ENCODE measurements at places on chromosomes 4 and X.

DNA sequence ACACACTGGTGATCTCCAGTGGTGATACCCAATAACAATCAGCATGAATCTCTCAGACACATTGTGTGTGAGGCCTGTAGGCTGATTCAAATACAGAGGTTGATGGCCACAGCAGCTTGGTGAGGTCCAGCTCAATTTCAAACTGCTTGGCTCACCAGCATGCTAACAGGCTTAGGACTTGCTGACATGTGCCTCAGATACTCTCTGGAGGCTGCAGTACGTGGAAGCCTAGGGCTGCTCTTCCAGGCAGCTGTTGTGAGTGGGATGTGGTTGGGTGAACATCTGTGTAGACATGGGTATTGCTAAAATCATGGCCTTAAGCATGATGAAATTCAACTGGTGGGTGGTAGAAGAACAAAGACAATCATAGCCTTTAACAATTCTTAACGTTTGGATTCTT, 4.3 kb downstream of the CXCL9 start:
- no peak for DNase-seq

DNA sequence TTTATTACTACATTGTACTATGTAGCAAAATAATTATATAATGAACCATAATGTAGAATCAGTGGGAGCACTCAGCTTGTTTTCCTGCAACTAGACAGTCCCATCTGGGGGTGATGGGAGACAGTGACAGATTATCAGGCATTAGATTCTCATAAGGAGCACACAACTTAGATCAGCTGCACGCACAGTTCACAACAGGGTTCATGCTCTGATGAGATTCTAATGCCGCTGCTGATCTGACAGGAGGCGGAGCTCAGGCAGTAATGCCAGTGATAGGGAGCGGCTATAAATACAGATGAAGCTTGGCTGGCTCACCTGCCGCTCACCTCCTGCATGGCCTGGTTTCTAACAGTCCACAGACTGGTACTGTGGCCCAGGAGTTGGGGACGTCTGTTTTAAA, 199.2 kb downstream of the MAB21L2 start:
- no peak for DNase-seq

GRCh38 chrX:790041-790506, 159.5 kb downstream of the SHOX start:
- no peak for DNase-seq

DNA sequence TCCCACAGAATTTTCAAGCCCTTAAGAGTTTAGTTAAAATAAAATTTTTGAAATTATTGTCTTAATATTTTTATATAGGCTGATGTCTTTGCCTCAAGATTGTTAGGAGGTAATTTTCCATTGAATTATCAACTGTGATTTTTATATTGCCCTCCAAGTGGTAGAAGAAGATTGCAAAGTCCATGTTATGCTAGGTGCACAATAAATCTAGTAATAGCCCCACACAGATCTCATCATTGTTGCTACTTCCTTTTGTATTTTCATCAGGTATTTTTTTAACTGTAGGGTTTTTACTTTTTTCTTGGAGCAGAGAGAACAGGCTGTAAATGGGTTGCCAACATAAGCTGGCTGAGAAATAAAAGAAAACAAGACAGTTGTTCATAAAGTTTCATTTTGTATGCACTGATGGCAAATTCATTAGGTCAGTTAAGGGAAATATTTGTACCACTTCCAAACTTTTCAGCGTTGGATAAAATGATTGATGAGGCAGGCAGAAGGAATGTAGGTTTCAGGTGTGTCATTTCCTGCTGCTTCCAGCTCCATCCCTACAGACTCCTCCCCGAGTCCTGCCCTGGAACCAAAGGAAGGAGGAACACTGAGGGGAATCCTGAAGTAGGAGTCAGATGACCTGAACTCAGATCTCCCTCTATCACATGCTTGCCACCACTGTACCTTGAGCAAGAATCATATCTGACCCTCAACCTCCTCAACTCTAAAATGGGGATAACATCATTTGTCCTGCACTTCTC, 105.5 kb downstream of the PRRG1 start:
- DNase-seq = no peak

DNA sequence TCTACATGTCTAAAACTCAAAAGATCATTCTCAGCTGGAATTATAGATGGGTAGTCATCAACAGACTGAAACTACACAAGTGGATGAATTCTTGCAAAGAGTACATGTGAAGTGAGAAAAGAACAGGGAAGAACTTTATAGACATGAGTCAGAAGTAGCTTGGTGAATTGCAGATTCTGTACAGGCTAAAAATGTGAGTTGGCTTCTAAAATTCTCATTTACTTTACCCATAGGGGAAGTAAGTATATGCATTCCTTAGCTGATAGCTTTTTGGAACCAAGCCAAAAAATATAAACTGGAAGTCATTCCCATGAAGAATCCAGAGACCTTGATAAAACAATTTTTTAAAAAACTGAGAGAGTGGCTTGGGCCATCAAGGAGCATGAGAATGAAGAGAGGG, 584.2 kb upstream of the FTHL17 start:
- DNase-seq = no peak

DNA sequence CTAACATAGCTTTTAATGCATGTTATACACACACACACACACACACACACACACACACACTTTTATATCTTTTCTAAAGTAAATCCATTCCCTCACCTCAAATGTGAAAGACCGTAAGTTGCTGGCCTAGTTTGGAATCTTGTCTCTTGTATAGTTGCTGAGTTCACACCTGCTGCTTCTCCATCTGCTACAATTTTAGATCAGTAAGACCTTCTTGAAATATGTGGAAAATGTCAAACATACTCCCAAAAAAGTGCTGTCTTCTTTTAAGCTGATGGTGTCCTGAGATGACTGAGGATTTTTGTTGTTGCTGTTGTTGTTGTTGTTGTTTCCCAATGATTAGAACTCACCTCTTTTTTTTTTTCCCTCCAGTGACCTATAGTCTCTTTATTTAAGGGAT, 121.3 kb downstream of the SNCA start:
- DNase-seq = no peak

GRCh38 chr4:139774759-139775487, 109.3 kb downstream of the MGST2 start:
- DNase-seq = no peak

GRCh38 chr4:159158985-159159384, 56.1 kb downstream of the RAPGEF2 start:
- DNase-seq = no peak

DNA sequence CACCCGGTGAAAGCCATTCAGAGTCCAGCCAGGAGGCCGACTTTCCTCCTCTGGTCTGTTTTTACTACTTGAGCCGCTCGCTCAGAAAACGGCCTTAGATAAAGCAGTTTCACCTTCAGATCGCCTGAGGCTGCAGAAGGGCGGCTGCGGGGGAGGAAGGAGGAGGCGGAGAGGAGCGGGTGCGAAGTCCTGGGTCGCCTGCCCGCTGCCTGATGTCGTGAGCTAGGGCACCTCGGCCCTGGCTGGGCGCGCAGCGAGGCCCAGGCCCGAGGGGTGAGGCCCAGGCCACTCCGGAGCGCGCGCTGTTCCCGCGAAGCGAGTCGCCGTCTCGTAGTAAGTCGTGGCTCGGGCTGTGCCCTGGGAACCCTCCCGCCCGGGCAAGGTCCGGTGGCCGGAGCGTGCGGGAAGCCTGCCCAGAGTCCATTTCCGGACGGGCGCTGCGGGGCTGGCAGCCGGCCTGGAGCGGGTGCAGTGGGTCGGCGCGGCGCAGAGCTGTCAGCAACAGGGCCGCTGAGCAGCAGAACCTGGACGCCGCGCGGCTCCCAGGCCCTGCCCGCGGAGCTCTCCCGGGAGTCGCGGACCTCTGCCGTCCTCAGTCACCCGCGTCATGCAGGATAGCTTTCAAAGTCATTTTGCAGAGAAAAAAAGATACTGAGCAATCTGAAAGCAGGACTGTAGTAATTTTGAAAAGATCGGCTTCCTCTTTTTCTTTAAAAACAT, 18.6 kb downstream of the TRIM2 start:
- peak; percentile 23 for DNase-seq

- no peak for DNase-seq
Measured at GRCh38 chrX:88613338-88613737, 133.7 kb upstream of the CPXCR1 start.

- no peak for DNase-seq
Measured at GRCh38 chr4:991451-992296, 1.5 kb downstream of the SLC26A1 start.

- no peak for DNase-seq
Measured at GRCh38 chr4:159021597-159022385, 81.1 kb upstream of the RAPGEF2 start.

All from activated CD4-positive, alpha-beta T cell treated with anti-CD3 and anti-CD28 coated beads for 4 hours (primary cell).